Stromal cell of bone marrow (primary cell): ENCODE measurements at places on chromosomes 11 and 22.

- no peak for DNase-seq
Measured at GRCh38 chr11:46383974-46384701, 2.7 kb downstream of the MDK start.

- DNase-seq, result no peak
Measured at GRCh38 chr11:69880041-69880825, 61.0 kb upstream of the FGF3 start.

DNA sequence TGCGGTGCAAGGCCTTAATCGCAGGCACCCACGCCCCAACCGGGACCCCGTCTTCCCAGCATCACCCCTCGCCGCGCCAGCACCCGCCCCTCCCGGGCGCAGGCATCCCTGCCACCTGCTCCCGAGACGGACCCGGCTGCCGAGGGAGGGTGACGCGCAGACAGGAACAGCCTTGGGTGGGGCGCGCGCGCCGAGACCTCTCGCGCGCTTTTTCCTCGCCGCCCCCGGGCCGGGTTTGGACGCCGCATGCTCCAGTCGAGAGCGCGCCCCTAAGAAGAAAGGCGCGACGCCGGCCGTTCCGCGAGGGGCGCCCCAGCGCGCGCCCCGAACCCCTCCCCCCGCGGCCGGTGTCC is 504 bp downstream of the CFL1 start:
- DNase-seq, result no peak

DNA sequence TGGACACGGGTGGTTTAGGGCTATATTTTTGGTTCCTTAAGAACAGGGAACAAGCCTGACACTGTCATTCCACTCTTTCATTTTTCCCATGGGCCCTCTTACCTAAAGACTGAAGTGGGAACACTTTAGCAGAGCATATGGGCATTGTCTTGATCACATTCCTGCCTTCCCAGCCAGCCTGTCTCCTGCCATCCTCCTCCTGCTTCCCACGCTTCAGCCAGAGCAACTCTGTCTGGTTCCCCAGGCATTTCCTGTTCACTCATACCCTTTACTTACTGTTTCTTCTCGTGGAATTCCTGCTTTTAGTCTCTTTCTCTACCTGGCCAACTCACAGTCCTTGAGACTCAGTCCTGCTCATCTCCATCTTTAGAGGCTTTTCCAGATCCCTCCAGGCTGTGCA is 22.8 kb downstream of the MRPL16 start:
- DNase-seq, result no peak

- no peak for DNase-seq
Measured at GRCh38 chr11:62146476-62147200, 22.8 kb downstream of the INCENP start.

- DNase-seq, result no peak
Measured at GRCh38 chr11:126476977-126477376, 121.5 kb downstream of the ST3GAL4 start.

DNA sequence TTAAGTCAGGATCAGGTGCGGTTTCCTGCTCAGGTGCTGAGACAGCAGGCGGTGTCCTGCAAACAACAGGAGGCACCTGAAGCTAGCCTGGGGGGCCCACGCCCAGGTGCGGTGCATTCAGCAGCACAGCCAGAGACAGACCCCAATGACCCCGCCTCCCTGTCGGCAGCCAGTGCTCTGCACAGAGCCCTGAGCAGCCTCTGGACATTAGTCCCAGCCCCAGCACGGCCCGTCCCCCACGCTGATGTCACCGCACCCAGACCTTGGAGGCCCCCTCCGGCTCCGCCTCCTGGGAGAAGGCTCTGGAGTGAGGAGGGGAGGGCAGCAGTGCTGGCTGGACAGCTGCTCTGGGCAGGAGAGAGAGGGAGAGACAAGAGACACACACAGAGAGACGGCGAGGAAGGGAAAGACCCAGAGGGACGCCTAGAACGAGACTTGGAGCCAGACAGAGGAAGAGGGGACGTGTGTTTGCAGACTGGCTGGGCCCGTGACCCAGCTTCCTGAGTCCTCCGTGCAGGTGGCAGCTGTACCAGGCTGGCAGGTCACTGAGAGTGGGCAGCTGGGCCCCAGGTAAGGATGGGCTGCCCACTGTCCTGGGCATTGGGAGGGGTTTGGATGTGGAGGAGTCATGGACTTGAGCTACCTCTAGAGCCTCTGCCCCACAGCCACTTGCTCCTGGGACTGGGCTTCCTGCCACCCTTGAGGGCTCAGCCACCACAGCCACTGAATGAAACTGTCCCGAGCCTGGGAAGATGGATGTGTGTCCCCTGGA is at the start of gene MYO7A:
Gene MYO7A (plus strand): TSS at position 327 of the 772 bp plus-strand sequence. CDS start 2,389 bp downstream, outside the sequence.
- no peak for DNase-seq

GRCh38 chr22:23001463-23001862 is 68.9 kb upstream of the GNAZ start:
- DNase-seq, result no peak

DNA sequence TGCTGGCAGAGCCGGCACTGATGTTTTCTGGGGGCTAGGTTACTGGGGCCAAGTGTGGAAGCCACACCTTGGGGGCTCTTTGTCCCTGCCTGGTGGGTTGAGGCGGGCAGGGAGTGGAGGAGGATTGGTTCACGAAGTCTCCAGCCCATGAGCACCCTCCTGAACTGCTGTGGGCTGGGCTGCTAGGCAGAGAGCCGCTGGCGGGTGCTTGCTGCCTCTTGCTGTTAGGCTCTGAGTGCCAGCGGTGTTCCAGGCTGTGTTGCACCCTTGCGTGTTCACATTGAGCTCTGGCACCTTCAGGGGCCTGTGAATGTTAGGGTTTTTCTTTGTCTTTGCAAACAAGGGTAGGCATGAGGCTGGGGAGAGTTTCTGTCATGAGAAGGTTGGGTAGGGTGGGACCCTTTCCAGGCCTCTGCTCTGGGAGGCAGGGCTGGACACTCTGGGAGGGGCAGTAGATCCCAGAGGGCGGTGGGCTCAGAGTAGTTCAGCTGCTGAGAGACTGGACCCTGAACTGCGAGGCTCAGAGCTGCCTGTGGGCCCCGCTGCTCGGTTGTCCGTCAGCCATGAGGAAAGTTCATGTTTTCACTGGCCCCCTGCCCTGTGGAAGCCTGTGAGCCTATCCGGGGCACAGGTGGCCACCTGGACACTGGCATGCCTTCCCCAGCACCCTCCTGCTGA is 24.0 kb upstream of the TMEM191C start:
- DNase-seq, result no peak

- no peak for DNase-seq
Measured at GRCh38 chr22:48370508-48371325, 1457.0 kb downstream of the BRD1 start.

DNA sequence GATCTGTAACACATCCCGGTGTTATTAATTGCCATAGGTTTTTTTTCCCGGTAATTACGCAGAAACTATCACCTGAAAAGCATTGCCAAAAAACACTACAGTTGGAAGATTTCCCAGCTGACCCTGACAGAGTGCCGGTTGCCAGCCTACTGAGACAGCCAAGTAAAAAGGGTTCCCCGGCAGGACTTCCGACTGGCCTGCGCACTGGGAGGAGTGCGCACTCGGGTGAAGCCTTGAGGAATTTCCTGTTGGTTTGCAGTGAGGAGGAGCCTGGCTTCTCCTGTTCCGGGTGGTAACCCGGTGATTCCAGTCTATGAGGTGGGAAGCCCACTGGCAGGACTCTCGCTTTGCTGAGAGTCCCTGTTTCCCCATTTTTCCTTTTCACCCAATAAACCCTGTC is 52.1 kb downstream of the CNTF start:
- DNase-seq, result no peak

GRCh38 chr11:104968856-104969776 is 742 bp upstream of the CASP4 start:
- DNase-seq, result peak; percentile 15

DNA sequence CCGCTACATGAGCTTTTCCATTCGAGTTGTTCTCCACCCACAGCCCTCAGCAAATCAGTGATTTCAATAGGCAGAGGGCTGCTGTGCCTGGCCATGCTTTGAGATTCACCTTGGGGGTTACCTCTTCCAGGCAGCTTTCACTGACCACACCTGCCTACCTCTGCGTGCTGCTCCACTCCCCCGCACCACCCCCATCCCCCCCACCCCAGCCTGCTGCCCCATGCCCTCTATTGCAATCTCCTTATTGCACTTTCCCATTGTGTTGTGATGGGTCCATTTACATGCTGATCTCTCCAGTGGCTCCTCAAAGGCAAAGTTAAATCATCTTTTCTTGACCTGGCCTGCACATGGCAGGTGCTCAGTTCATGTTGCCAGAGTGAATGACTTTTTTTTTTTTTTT is 18.0 kb upstream of the POLA2 start:
- DNase-seq, result no peak

DNA sequence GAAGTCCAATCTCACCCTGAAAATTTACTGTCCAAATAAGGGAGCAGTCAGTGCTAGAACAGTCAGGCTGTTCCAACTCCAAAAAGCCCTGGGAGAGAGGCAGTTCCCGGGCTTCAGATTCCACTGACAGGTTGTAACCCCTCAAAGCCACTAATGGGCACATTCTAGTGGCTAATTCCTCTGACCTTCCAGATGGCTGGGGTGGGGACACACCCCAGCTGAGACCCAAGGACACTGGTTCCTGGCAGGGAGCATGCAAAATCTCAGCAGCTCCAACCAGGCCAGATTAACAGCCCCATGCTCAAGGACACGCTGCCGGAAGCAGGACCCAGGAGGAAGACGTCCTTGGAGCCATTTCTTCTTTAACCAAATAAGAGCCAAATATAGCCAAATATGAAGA is 92.7 kb downstream of the RPL27A start:
- DNase-seq, result no peak

DNA sequence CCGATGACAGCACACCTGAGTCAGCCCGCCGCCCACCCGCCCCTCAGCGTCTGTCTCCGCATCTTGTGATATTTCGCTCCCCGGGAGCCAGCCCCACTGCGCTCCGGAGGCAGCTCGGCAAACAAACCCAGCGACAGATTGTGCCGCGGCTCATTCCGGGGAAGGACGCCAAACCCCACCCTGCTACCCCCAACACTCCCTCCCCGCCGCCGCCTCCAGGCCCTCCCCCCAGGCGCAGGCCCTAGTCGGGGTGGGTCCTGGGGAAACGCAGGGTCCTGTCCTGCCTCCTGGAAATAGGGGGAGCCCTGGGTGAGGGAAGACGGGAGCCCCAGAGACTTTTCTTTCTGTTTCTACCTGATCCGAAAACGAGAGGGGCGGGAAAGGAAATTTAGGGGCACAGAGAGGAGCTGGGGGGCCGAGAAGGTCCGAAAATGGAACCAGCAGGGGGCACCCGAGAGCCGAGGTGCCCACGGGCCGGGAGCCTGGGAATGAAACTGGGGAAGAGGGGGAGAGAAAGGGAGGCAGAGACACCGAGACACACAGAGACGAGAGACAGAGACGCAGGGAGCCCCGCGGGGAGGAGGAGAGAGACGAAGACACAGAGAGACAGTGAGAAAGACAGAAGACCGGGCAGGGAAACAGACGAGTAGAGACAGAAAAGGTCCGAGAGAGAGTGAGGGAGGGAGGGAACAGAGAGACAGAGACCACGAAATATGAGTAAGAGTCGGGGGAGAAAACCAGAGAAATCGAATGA is 1.7 kb upstream of the RTN4RL2 start:
- no peak for DNase-seq

DNA sequence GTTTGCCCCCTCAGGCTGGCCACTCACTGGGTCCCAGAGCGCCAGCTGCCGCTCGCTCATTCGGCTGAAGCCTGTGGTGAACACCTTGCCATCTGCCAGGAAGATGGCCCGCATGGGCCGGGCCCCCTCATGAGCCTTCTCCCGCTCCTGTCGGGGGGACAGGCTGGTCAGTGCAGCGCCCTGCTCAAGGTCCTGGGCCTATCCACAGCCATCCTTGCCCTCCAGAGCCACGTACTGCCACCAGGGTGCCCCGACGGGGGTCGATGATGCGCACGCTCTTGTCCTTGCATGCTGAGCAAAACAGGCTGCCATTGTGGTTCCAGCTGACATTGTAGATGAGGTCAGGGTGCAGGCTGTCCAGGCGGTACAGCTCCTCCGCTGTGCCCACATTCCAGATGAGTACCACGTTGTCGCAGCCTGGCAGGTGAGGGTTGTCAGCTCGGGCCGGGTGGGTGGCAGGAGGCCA is 2.1 kb downstream of the CORO1B start:
- DNase-seq, result no peak

DNA sequence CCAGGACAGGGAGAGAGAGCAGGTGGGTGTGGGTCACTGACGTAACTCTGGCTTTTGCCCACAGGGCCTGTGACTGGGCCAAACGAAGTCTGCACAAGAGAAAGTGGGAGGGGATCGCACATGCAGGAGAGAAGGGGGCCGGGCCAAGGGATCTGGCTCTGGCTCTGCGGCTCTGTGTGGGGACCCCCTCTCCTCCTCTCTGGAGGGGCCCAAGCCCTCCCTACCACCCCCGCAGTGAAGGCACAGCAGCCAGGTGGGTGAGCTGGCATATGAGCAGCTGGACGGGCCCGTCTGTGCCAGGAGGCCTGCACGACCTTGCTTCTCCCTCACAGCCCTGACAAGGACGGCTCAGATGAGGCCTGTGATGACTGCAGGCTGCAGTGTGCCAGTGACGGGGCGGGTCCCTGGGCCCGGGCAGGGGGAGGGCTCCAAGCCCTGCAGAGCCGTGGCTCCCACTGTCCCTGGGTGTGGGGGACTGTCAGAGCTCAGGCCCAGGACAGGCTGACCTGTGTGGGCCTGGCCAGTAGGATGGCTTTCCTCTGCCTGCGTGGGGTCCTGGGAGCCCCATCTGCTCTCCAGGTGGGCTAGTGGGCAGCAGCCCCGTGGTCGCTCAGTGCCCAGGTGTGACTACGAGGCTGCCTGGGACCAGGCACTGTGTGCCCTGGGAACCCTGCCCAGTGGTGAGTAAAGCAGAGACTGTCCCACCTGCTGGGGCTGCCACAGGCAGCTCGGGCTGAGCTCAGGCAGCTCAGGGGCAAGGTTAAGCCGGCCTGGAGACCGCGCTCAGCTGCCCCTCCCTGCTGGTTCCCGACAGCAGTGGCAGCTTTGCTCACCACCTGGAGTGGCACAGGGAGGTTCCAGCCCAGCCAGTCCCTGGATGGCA is 22.2 kb downstream of the MRGPRG start:
- DNase-seq, result no peak

- no peak for DNase-seq
Measured at GRCh38 chr11:128940603-128941002, 2.1 kb downstream of the TP53AIP1 start.

DNA sequence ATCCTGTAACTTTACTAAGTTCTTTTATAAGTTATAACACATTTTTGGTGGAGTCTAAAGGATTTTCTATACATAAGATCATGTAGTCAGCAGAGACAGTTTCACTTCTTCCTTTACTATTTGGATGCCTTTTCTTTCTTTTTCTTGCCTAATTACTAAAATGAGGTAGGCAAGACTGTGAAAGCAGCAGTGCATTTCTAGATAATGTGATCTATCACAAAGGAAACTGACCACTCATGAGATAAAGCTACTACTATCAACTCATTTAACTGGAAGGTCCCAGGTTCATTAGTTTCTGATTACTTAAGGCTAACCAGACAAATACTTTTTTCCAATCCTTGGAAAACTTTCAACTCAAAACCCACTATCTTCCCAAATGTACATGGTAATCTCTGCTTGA is 196.2 kb upstream of the E2F8 start:
- DNase-seq, result no peak
